Hepatocyte (in vitro differentiated cells): ENCODE measurements at places on chromosomes 5 and 9.

DNA sequence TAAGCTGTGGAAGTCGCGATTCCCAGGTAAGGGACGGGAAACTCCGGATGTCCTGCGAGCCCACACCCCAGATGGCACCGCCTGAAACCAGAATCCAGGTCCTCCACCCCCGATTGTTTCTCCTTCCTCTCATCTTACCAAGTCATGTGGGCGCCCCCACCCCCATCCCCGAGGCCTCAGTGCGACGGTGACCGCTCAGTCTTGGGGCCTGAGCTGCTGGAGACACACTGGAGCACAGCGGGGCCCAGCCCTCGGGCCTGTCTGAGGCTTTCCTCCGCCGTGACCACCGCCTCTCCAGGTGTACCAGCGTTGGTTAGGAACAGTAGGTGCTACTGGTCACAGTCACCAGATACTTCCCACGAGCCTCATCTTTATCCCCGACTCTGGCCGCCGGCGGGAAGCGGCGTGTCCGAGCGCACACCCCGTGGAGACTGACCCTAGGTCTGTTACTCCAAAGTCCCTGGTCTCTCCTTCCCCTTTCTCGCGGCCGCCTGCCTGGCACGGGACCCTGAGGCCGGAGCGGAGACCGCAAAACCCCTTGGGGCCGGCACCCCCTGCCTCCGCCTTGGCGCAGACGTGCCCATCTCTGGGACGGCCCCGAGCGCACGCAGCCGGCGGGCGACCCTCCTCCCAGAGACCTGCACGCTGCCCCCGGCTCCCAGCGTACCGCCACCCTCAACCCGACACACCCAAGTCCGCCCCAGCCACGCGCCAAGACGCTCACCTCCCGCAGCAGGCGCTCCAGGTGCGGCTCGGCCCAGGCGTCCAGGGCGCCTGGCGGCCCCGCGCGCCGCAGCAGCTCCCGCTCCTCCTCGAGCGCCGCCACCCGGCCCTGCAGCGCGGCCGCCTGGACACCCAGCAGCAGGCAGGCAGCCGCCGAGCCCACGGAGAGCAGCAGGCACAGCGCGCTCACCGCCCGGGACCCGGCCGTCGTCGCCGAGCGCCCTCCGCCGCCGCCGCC, 733 bp downstream of the COL23A1 start:
- peak; percentile 80 for DNase-seq

DNA sequence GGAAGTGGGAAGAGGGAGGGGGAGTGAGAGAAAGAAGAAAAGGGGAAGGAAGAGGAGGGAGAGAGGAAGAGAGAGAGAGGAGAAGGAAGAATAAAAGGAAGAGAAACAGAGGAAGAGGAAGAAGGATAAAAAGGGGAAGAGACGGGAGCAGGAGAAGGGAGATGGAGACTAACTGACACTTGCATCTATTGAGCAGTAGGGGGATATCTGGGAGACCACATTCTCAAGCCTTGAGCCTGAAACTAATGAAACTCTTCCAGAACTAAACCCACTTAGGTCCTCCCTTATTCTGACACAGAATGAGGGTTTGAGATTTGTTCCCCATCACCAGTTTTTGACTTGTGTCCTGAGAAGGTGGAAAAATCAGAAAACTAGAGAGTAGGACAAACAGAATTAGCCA, 533.3 kb downstream of the CDH12 start:
- DNase-seq, result no peak

DNA sequence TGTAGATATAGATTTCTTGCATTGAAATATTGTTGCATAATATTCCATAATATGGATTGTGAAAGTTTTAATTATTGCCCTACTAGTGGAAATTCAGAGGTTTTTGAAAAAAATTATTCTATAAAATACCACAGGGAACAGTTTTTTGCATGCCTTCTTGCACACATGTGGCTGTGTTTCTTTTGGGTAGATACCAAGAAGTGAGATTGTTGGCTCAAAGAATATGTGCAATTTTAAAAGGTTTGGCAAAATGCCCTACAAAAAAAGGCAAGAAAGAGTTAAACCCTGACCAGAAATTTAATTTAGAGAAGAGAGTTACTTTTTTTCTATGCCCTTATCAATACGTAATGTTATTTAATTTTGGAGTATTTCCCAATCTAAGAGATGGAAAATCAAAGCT, 270.8 kb upstream of the DAPK1 start:
- no peak for DNase-seq

GRCh38 chr9:17057729-17058128, 77.1 kb upstream of the CNTLN start:
- DNase-seq, result no peak

GRCh38 chr5:4205398-4205797, 609.8 kb downstream of the IRX1 start:
- DNase-seq, result no peak

GRCh38 chr5:82274343-82275211, 3.6 kb downstream of the RPS23 start:
- no peak for DNase-seq

DNA sequence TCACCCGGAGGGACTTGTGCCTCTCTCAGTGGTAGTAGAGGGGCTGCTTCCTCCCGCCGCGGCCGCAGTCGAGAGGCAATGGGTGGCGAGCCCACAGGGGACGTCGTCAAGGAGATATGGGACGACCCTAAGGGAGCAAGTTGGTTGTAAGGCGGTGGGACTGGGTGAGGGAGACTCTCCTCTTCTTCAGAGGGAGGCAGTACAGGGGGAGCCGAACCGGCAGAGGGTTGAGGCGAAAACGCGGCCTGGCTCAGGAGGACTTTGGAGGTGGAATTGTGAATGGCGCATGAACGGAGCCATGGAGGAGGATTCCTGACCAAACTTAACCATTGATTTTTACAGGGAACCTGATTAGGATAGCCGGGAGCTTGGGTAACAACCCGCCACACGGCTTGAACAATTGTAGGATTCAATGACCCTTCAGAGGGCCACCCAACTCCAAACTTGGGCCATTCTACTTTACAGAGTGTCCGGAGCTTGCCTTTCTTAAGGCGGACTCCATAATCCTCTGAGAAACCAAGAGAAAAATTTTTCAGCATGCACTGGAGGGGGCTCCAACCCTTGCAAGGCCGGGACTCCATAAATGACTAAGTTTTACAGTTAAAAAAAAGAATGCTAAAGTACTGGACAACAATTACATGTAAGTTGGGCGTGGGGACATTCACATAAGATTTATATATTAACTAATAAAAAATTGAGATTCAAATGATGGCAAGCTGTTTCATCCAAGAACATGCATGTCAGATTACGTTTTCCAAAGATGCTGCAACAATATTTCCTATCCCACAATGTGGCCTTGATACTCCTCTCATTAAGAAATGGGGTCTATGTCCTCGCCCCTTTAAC, 19.4 kb upstream of the RHOBTB3 start:
- DNase-seq, result no peak

GRCh38 chr5:45281081-45281480, 415.1 kb downstream of the HCN1 start:
- no peak for DNase-seq

GRCh38 chr9:28212979-28213378, 639.7 kb upstream of the C9orf72 start:
- peak; percentile 58 for DNase-seq
